Body of pancreas (tissue), 4 donors: ENCODE measurements at places on chromosomes 7 and 10. TPM values are rescaled to one million over a fixed set of nuclear protein-coding genes. Genes with fewer than 3 reads are reported as not detected.

GRCh38 chr7:85695533-85695932, 508.7 kb upstream of the SEMA3D start:
- H3K27ac ChIP-seq: no peak overlapping the region
- H3K4me3 ChIP-seq: no peak overlapping the region
- H3K4me1 ChIP-seq: no peaks in the 10 kb centered on the region
- no peaks in the 10 kb centered on the region for H3K36me3 ChIP-seq

GRCh38 chr7:135801877-135802276, 53.3 kb upstream of the FAM180A start:
- peaks cover 14% of the 10 kb centered on the region for H3K4me1 ChIP-seq
- H3K4me3 ChIP-seq: no peak overlapping the region

DNA sequence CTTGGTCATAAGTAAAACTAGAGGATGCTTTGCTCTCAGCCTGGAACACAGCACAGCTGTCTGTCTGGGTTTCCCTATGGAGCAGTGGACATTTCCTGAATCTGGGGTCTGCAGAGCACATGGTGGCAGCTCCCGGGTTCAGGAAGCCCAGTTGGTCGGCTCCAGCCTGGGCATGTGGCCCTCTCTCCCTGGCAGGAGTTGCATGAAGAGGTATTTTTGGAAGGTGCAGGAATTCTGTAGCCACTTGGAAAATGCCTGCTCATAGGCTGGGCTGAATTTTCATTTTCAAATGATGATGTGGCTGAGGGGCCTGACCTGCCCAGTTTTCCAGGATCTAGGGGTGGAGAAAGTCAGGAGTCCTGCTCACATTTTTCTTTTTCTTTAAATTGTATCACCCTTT, 6.7 kb upstream of the TPST1 start:
- no peaks in the 10 kb centered on the region for H3K4me1 ChIP-seq
- DNase-seq: no peak
- H3K36me3 ChIP-seq: no peaks in the 10 kb centered on the region
- no peak overlapping the region for H3K4me3 ChIP-seq
- H3K27ac ChIP-seq: no peak overlapping the region

FXYD4 gene
- not detected for total RNA-seq

DNA sequence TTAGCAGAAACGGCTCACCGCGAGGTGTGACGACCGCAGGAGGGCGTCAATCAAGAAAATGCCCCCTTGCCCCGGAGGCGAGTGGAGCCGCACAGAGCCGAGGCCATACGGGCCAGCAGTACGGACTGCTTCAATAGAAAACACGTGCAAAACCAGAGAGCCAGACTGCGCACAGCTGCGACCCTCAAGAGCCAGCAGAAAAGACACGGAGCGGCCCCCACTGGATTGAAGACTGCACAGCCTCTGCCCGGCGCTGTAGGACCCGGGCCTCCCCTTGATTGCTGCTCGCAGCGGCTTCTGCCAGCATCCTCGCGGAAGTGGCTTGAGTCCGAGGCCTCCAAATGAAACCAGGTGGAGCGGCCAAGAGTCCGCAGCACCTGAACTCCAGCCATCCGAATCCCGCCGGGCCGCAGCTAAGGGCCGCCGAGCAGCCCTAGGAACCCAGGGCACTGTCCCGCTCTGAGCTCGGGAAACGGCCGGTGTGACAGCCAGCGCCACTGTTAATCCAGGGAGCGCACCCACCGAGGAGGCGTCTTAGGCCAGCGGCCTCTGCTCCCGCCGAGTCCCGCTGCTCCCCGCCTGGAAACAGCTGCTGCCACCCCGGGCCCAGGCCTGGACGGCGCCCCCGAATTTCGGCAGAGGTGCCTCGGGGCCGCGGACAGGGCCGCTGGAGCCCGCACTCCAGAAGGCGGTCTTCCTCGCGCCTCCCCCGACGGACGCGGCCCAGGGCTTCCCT, 660 bp upstream of the HHEX start:
- H3K4me3 ChIP-seq: peak overlapping the region; percentile 47
- no peaks in the 10 kb centered on the region for H3K36me3 ChIP-seq
- H3K27me3 ChIP-seq: no peaks in the 10 kb centered on the region
- H3K27ac ChIP-seq: peak overlapping the region; percentile 77
- peak; percentile 51 for DNase-seq
